ENCODE measurements at places on chromosomes 7 and 10.

GRCh38 chr10:132967540-132967939, 25.2 kb upstream of the CFAP46 start:
- DNase-seq = no peak

DNA sequence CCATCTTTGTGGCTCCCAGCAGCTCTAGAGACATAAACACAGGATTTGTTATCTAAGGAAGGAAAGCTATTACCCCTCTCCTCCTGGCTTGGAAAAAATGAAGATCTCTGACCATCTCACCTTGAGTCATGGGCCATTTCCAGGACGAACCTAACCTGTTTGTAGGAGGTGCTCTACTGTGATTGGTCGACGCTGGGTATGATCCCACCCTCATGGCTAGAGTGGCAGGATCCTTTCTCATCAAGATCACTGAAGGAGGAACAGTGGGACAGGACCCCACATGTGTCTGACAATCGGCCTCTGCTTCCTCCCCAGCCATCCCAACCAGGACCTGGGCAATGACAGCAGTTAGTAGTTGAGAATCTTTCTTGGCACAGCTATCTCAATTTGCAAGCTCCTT, 144.1 kb downstream of the EMX2 start:
- no peak for DNase-seq

- no peak for DNase-seq
Measured at GRCh38 chr7:127245607-127246006, 7.1 kb downstream of the GRM8 start.

DNA sequence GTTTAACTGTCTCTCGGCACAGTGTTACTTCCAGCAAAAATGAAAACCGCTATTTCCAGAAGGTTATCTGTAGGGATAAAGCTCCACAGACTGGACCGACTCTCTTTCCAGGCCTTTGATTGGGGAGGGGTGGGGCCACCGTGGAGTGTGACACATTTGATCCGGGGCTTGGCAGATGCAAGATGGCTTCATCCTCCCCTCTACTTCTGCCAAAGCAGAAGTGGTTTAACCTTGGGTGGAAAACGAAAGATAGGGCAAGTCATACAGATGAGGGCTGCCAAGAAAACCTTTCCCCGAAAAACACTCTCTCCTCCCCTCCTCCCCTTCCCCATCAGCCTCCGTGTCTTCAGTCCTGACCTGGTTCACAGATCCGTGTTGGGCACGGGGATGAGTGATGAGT, 139.7 kb upstream of the SH2B2 start:
- DNase-seq = no peak

DNA sequence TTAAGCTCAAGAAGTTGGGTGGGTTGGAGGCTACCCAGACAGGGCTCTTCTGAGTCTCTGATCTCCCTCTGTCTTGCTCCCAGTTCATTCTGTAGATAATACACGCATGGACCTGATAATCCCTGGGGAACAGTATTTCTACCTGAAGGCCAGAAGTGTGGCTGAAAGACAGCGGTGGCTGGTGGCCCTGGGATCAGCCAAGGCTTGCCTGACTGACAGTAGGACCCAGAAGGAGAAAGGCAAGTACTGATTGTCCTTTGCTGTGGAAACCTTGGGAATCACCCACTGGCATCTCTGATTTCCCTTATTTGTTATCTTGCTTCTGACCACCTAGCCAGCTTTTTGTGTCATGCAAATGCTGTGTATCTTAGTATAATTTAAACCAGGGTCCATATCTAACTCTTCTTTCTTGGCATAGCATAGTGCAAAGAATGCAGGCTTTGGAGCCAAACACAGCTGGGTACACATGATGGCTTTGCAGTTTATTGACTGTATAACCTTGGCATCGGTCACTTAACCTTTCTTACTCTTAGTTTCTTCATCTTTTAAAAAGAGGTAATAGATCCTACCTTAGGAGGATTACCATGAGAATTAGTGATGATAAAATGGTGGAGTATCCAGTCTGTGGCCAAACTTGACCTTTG, 18.0 kb downstream of the PLEKHA8 start:
- no peak for DNase-seq

GRCh38 chr7:139820089-139820488, 9.0 kb upstream of the TBXAS1 start:
- DNase-seq = no peak

GRCh38 chr10:91797874-91798648, at the start of gene TNKS2:
Gene TNKS2, plus strand, starts transcription at chr10:91798426. Its CDS starts 265 bp downstream, at chr10:91798691.
- DNase-seq = peak; percentile 32

- no peak for DNase-seq
Measured at GRCh38 chr7:132225216-132226030, 350.8 kb downstream of the PLXNA4 start.

DNA sequence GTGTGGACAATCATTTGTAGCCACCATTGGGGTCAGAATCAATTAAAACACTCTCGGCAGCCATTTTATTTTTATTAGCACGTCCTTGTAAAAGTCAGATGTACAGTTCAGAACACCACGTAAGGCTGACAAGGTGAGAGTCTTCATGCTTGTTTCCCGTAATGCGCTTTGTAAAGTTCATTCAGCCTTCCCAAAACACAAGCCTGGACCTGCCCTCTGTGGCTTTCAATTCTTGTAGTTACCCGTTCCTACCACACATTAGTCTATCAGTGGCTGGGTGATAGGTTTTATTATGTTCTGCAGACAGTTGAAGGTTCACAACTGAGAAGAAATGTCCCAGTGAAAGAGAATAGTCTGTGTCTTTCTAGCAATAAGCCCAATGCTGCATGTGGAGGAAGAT, 35.4 kb downstream of the GAD2 start:
- DNase-seq = no peak

- DNase-seq = no peak
Measured at GRCh38 chr7:55557666-55558188, 14.6 kb downstream of the VOPP1 start.
